ENCODE measurements at places on chromosomes 5 and 9.

DNA sequence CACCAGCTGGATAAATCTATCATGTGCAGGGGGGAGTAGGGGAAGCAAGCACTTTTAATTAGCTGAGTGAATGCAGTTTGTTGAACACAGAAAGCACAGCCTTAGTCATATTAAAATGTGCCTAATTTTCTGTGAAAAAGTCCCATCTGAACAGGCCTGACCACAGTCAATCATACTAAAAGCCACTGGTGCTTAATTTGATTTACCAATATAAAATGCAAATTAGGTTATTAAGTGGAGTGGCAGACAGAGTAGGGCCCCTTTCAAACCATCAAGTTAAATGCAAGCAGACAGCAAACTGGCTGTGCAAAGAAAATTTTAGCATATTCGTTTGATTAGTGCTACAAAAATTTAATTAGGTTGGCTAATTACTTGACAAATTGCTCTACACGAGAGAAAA lies 176.1 kb downstream of the ISL1 start:
- no peak for DNase-seq

DNA sequence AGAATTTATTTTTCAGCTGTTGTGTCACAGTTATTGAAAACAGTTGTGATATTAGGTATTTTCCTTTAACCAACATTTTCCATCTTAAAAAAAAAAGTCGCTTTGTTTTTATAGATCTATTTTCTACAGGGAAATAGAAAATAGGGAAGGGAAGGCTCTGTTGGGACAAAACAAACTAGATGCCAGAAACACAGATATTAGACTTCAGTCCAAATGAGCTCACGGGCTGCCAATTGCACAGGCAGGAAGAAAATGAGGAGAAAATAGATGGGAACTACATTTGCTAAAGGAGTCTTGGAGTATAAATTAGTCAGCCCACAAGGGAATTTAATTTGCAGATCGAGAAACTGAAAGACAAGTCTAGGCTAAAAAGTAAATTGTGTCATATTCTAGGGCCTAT lies 21.4 kb upstream of the ISOC1 start:
- no peak for DNase-seq

DNA sequence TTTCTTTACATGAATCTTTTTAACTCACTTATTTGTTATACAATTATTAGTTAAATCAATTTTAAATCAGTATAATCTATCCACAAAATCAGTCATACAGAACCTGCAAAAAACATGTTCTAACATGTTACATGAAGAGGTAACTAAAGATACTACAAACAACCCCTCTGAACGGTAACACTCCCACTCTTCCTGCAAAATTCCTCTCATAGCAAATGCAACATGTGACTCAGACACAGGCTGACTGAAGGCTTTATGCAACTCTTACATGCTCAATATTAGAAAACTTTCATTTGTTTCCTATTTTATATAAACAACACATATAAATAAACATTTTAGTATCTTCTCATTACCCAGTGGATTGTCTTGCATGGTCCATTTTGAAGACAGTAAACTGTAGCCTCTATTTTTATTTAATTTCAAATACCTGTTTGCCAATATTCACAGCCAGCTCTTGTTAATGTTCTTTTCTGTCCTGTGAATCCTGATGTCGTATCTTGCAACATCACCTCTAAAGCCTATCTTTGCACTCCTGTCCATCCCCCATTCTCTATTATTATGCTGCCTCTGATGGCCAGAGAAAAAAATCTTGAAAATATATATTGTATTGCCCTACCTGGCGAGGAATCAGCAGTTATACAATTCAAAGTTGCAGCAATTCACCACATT lies 100.5 kb upstream of the CCDC152 start:
- no peak for DNase-seq

GRCh38 chr5:173592050-173592669 lies 24.3 kb downstream of the BOD1 start:
- DNase-seq: no peak

- DNase-seq: no peak
These were observed 612.9 kb downstream of the BNC2 start for GRCh38 chr9:16257604-16258003.

DNA sequence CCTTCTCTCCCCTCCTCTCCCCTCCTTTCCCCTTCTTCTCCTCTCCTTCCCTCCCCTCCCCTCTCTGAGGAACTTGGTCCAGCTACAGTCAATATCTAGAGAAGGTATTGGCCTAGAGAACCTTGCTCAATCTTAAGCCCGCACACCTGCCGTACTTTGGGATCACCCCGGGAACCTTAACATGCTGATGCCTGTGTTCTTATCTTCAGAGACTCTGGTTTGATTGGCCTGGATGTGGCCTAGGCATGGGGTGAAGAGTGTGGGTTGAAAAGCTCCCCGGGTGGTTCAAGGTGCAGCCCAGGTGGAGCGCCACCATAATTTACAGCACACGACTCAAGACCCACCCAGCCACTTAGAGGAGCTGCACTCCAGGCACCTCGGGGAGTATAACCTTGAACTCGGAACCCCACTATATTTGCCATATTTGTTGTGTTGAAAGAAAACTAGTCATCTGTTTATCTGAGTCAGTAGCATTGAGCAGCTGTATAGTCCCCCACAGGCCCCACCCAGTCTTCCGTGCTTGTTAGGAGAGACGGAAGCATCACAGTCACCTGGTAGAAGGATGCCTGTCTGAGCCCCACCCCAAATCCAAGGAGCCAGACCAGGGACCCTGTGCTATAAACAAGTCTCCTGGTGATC lies 14.4 kb upstream of the PHF19 start:
- DNase-seq: no peak

- no peak for DNase-seq
These were observed 488.3 kb downstream of the KDM4C start for GRCh38 chr9:7245976-7246580.

DNA sequence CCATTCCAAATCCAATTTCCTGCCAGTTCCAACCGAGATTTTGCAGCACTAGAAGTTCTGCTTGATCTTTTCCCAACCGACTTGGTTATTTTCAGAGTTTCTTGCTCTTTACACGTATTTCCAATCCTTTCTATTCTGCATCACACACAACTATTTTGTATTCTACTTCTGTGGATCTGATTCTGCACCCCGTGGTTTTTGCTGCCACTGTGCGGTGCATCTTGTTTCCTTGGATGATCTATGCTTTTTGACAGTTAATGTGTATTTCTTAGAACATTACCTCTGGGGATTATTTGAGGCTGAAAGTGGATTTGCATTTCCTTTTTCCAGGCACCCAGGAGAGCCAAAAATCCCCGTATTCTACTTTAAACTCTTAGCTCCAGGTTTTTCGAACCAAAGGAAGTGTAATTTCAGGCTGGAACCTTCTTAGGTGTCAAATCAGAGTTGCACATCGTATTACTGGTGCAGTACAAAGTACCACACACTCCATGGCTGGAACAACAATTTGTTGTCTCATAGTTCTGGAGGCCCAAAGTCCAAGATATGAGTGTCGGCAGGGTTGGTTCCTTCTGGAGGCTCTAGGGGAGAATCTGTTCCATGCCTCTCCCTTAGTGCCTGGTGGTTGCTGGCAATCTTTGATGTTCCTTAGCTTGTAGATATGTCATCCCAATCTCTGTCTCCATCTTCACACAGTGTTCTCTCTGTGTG lies 14.7 kb upstream of the SARDH start:
- no peak for DNase-seq

DNA sequence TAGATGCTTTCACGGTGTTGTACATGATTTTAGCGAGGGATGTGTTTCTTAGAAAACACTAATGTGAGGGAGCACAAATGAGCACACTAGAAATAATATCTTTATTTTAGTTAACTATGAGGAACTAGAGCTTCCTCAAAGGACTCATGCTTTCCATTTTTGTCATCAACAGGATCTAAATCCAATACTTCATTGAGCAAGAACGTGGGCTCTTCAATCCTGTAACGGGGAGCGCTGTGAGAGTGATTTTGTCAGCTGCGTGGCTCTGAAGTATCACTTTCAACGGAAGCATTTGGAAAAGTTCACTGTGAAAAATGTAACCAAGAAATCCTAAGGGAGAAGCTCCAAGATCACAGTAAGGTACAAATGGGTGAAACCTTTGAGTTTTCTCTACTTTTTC lies 93.2 kb downstream of the LIX1 start:
- no peak for DNase-seq

DNA sequence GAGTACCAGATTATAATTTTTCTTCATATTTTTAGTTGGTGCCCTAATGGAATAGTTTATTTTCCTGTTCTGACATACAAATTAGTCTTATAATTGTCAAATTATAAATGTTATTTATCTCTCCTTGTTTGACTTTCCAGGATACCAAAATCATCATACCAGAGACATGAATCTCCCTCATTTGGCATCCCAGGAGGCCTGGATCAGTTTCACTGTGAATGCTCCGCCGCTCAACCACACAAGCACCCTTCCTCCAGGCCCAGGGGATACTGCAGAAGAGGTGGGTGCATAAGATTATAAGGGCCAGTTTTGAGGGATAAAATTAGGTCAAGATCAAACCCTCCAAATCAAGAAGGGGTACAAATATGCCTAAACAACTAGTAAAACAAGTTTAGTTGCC lies 1229.3 kb downstream of the CDH12 start:
- DNase-seq: no peak

DNA sequence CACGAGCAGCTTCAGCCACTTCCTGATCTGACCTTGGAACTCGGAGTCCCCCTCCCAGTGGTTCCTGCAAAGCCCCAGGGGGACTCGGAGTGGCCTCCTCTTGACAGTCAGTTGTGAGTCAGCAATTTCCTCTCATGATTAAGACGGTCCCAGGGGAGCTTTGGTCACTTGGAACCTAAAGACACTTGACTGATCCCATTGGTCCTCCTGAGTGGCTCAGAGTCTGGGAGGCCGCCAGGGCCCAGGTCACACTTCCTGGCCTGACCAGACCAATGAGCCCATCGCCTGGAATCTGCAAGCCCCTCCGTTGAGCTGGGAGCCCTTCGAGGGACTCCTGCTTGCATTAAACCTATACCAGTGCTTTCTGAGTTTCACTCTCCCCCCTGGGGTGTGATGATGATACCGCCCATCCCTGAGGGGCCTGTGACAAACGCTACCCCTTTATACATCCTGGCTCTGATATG lies 29.1 kb downstream of the TSPAN17 start:
- DNase-seq: no peak

DNA sequence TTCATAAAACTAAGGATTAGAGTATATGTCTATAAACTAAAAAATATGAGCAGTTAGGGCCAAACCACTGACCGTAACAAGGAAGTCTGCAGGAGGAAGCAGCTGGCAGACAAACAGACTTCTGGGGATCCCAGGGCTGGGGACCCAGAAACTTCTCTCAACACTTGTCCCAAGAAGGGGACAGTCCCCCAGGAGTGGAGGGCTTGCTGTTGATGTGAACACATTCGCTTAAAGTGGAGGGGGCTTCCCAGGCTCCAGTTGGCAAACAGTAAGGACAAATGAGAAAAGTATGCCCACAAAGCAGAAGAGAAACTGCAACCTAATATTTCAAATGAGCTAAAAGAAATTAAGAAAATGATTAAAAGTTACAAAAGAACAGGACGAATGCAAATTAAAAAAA lies 83.7 kb downstream of the PDE8B start:
- DNase-seq: no peak

DNA sequence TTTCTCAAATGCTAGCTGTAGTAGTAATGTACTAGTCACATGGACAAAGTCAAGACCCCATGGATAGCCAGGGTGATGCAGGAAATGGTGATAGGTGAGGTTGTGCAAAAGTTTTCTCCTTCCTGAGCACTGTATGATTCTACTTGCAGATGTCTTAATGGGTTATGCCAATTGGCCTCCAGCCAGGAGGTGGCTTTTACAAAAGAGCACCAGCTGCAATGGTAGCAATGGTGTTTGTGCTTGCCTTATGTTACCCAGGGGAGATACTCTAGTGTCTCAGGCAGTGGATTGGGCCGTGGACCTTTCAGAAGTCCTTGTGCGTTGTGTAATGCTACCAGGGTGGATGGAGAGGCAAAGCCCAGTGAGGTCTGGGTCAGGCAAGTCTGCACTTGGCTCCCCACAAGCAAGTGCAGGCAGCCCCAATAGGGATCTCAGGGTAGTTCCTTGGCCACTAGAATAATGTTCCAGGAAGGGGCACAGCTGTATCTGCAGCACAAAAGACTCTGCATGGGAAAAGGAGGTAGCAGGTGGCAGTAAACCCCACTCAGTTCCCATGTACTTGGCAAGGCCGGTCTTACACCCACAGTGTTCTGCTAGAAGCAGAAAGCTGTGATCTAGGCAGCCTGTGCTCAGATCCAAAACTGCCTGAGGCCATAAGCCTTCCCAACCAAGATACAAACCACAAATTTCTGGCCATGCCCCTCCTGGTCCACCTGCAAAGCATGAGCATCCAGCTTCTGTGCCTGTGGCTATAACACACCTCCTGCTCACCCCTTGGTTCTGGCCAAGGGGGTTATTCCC lies 46.4 kb upstream of the EDIL3 start:
- no peak for DNase-seq

DNA sequence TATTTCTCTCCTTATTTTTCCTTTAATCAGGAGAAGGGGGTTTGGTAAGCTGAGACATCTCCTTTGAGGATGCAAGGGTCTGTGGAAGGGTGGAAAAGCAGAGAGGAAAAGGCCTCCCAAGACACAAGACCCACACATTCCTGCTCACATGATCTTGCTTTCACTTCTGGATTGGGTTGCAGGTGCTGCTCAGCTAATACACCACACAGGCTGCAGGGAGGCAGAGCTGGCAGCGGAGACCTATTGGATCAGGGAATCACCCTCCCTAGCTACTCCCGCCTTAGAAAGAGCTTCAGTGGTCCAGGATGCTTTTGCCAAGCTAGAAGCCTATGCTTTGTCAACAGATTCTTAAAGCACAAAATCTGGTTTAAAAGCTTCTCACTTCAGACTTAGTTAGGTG lies 87.6 kb upstream of the IL33 start:
- DNase-seq: no peak

GRCh38 chr5:25090275-25090674 lies 445.5 kb upstream of the CDH10 start:
- DNase-seq: no peak

DNA sequence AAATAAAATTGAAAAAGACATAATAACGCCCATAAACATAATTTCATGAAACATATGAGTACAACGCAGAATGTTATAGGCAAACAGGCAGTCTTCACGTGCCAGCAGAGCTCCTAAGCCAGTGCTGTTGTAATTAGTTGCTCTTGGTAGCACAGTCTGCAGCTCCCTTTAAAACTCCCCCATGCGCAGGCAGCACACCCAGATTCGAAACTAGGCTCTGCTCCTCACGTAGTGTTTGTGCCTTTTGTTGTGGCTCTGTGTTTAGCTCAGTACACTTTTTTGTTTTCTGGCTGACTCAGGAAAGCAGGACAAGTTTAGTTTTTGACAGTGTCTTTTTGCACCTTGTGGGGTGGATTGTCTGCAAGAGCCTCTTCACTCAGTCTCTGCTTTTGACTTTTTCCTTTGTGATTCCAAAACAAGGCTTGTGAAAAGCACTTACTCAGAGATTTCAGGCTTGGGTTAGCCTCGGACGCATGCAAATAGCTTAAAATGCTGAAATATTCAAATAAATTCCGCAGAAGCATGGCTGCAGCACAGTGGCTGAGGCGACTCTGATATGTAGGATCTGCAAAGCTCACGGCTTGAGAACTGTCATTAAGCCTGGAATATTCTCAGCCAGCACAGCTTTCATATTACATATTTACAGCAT lies 113.6 kb downstream of the IRX1 start:
- no peak for DNase-seq

- no peak for DNase-seq
These were observed 466 bp downstream of the SMC2 start for GRCh38 chr9:104094534-104095015.
